Muscle of leg (tissue), 16 donors: ENCODE measurements at places on chromosomes 6 and 20. TPM values are rescaled to one million over a fixed set of nuclear protein-coding genes. Genes with fewer than 3 reads are reported as not detected.

DNA sequence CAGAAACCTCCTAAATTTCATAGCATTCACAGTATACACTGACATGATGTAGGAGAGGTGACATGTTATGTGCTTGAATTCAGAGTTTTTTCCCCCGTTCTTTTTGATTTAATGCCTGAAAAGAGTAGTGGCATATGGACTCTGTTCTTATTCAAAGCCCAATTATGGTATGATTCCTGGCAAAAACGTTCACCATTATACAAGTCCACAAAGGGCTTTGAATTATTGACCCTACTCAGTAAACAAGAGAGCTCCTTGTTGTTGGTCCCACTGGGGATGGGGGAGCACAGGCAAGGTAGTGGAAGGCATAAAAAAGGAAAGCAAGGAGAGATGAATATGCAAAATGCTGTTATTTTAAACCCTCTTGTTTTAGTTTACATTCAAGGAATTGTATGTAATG, 136.0 kb upstream of the AHI1 start:
- DNase-seq = no peak

- peak; percentile 23 for DNase-seq
These were observed 372.0 kb downstream of the PREX1 start for GRCh38 chr20:48455651-48456365.

DNA sequence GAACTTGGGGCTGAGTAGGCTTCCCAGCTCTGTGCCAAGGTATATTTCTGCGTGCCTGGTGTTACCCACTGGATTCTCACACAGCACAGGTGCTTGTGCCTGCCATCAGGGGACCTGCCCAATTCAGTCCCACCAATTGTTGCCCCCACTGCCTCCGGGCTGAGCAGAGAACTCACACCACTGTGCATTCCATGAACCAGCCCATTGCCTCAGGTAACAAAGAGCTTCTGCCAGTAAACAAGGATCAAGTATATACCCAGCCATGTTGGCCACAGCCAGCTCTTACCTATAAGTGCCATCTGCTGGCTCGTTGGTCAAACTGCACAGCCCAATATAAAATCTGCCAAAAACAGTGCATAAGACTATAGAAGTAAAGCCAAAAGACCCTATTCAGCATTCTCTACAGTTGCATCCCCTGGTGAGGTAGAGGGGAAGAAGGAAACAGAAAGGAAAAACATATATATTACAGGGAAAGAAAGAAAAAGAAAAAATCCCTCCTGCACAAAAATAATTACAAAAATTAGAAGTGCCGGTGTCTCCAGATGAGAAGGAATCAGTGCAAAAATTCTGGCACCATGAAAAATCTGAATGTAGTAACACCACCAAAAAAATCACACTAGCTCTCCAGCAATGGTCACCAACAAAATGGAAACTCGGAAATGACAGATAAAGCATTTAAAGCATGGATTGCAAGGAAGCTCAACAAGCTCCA, 241.4 kb downstream of the IBTK start:
- no peak for DNase-seq

DNA sequence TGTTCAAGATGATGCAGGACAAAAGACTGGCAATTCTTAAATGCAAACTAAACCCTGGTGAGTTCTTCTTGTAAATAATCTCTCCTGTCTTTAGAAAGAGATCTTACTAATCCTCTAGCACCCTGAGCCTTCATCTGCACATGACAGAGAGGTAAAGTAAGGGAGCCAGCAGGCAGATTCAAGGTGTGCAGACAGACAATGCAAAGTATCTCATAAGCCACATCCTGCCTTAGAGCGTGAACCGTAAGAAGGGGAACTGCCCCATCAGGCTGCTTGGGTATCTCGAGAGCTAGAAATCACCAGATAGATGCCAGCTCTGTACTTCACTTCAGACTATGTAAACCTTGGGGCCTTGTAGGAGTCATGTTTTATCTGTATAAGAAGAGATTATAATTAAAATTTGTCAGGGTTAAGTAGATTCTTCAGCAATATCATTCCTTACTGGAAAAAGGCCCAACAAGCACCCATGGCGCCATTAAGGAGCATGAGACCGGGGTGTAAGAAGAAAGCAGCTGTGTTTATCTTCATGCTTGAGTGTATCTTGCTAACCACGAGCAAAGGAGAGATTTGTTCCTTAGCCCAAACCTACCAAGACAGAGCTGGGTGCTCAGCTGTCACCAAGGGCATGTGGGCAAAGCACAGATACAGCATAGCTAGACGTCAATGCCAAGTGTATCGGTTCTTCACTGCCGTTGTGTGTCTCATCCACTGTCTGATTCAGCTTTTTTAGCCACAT, 24.4 kb downstream of the CNR1 start:
- no peak for DNase-seq

- no peak for DNase-seq
These were observed 107.4 kb upstream of the MAP7 start for GRCh38 chr6:136657666-136658065.

GRCh38 chr20:33301192-33301930, 18.3 kb downstream of the BPIFB1 start:
- no peak for DNase-seq

Gene GNAS-AS1
- 1.8 TPM for polyA plus RNA-seq

- peak; percentile 52 for DNase-seq
These were observed 130.1 kb upstream of the DST start for GRCh38 chr6:56772737-56773184.

Gene CCN5
- polyA plus RNA-seq = 0.32 TPM

GRCh38 chr6:13072686-13073347, 255.5 kb downstream of the TBC1D7 start:
- DNase-seq = no peak

- peak; percentile 87 for DNase-seq
These were observed 83.5 kb upstream of the SPTLC3 start for GRCh38 chr20:12925210-12925755.

Gene ZBTB46
- 14.2 TPM for polyA plus RNA-seq

GRCh38 chr6:97437087-97437486, 154.1 kb upstream of the MMS22L start:
- DNase-seq = peak; percentile 2

DNA sequence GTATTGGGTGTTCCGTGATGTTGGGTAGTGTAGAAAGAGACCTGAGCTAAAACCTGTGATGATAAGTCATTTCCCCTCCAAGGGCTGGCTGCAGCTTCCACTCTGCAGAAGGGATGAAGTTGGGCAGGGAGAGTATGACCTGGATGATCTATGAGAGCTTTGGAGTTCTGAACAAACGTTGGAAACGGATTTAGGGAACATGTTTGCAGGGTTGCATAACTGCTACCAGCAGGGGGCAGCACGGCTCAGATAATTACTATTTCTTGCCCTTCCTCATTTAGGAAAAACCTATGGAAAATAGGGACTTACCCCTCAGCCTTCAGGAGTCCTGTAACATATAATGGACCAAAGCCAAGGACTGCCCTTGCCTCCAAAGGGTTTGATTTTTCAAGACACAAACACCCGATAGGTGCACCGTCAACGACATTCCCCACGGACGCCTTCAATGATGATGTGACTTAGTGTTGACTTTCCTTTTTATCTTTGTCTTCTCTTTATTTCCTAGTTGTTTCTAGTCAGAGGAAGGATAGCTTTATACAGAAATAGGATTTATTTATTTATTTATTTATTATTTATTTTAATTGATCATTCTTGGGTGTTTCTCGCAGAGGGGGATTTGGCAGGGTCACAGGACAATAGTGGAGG, 164.9 kb upstream of the SASH1 start:
- peak; percentile 69 for DNase-seq

Gene BPIFB2
- polyA plus RNA-seq = not detected

DNA sequence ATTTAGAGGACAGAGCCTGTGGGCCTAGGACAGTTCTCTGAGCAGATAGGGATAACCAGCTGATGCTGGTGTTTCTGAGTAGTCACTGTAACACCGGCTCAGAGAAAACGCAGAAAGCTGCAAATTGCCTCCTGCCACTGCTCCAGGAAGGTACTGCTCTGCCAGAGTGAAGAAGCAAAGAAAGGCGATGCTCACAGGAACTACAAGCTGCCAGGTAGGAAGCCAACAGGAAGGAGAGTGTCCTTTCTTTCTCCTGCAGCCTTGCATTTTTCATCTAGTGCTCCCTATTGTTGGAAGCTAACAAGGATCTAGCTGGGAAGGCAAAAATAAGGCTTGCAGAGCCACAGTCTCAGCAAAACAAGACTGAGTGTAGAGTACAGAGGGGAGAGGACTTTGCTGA, 70.7 kb upstream of the RAB32 start:
- no peak for DNase-seq

DNA sequence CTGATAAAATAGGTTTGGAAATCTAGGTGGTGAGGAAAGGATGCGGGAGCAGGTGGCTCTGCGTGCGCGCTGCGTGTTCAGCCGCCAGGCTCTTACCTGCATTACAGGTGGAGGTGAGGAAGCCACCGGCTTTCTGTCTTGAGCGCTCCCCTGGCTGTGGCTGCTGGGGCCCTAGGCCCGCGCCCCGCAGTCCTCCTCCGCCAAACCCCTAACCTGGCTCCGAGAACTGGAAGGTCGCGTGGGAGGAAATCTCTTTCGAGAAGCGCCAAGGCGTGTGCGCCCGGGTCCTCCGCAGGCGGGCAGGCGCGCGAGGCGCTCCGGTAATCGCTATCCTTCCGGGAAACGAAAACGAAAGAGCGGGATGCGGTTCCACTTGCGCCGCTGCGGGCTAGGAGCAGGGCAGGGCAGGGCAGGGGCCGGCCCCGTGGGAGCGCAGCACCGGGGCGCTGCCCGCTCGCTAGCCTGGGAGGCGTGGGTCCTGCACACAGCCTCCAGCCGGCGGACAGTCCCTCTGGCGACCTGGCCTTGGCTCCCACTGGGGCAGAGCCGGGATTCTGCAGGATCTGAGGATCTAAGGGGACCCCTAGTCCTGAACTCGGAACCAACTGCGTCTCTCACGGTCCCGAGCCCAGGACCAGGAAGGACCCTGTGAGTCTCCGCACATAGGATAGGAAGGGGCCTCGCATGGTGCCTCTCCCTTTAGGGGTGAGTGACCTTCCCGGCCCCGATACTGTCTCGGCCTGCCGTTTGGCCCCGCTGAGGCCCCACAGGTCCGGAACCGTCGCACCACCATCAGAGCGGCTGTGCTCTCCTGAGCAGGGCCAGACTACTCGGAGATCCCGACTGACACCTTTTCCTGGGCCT, at the start of gene ETV7:
Gene ETV7 (minus strand): TSS at position 230 of the 864 bp plus-strand sequence. CDS start 128 bp downstream, at position 102.
- peak; percentile 37 for DNase-seq

DNA sequence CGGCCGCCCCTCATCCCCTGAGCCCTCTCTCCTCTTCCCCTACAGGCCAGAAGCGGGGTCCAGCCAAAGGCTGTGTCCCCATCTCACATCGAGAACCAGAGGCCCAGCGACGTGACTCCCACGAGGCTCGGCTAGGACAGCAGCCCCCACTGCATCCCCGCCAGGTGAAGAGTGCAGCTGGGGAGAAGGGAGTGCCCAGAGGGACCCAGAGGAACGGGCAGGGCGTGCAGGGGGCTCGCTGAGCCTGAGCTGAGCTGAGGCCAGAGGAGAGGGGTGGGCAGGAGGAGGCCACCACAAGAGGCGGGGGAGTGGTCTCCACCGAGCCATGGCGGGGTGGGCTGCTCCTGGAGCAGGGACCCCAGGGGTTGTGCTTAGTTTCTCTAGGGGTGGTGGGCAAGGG, 32.6 kb downstream of the KCNQ2 start:
- DNase-seq = no peak

Gene EMILIN3
- 30.5 TPM for polyA plus RNA-seq

GRCh38 chr6:36737043-36737785, 39.6 kb downstream of the RAB44 start:
- no peak for DNase-seq

DNA sequence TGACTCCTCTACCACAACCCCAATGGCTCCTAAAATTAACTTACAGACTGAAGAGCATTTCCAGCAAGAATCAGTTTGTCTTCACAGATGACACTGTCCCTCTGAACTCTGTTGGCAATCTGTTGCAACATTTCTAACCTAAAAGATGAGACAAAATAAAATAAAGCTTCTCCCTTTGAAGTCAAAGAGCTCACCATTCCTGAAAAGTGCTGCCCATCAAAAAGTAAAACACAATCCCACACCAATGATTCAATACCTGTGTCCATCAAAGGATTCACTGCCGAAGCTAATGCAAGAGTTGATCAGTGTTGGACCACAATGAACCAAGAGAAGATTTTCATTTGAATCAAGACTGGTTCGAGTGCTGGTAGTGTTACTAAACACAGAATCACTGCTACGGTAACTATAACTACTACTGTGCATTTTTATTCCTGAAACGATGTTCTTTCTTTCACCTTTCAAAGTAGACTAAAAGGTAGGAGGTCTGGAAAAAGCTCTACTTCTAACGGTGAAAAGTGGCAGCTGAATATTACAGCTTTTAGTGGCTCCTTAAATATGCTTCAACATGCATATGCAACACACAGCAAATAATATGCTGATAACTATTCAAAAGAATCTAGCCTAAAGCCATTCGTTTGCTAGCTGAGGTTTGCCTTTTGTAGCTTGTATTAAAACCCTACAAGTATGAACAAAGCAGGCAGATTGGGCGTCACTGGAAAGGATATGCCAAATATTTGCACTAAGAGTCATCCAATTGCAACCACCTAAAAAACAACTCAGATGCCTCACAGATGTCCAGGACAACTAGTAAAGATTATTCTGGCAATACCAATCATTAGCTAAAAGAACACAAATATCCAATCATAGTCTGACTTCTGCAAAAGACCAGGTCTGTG, at the start of gene DST:
Gene DST (minus strand): TSS at position 524 of the 896 bp plus-strand sequence.
- DNase-seq = peak; percentile 23

DNA sequence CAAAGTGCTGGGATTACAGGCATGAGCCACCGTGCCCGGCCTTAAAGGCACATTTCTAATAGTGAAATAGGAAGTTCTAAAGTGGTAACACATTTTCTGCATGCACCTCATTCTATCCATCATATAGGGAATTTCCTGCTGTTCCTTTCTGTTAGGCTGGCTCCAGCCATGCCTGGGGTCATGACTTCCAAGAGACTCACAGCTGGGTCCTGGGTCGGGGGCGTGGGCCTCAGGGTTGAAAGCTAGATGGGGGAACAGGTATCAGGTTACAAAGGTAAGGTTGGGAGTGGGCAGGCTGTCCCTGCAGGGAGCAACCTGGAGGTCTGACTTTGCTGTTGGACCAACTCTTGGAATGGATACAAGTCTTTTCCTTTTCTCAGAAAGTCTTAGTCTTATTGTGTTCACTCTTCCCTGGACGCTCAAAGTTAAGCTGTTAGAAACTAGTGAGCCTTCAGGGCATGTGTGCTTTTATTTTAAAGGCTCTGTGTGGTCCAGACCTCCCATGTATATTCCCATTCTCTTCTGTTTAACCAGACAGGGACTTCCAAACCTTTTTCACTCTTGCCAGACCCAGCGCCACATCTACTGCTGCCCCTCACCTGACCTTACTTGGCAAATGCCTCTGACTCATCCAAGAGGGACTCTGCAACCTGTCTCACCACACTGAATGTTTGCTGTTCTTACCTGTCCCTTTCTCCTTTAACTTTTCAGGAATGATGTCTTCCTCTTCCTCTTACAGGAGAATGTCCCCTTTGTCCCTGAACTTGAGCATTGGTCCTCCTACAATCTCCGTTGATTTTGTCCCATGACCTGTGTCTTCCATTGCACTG, 64.4 kb downstream of the TMEM170B start:
- DNase-seq = no peak

- no peak for DNase-seq
These were observed 21.9 kb downstream of the PYGB start for GRCh38 chr20:25269833-25270170.
